ENCODE measurements at places on chromosomes 1 and 21.

- DNase-seq, result no peak
These were observed 13.8 kb downstream of the STRIP1 start for GRCh38 chr1:110048240-110048639.

DNA sequence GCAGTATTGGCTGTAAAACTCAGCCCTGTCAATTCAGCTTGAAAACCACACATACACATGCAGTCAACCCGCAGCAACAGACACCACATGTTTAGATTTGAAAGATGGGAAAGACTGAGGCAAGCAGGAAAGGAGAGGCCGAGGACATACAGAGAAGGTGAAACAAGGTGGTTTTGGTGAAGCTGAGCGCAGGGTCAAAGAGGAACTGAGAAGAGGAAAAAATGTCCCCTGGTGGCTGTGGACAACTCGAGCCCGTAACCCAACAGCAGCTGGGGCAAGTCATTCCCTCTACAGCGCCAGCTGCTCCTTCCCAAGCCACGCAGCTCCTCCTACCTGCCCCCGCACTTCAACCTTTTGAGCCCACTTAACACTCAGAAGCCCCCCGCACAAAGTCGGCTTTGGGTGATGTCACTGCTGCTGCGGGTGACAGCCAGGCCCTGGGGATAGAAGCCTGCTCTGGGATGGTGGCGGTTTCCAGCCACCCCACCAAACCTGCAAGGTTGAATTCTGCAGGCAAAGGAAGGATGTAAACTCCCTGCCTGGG, 63.0 kb downstream of the KCNN3 start:
- no peak for DNase-seq

DNA sequence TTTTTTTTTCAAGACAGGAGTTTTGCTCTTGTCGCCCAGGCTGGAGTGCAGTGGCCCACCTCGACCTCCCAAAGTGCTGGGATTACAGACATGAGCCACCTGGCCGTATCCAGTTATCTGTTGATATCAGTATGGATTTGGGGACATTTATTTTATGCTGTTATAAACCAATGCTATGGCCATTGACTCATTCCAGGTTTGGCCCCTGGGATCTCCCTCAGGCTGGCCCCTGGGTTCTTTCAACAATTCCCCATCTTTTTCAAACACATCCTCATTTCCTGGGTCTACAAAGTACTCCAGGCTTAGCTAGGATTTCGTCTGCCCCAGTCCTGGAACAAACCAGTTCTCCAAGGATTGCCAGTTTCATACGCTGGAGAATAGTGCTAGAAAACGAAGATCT, 44.1 kb downstream of the WDR4 start:
- DNase-seq, result no peak

GRCh38 chr1:93692451-93692861, 10.8 kb upstream of the BCAR3 start:
- DNase-seq, result no peak

GRCh38 chr1:233025157-233025556, 74.7 kb downstream of the NTPCR start:
- DNase-seq, result no peak

- no peak for DNase-seq
These were observed 63.9 kb downstream of the LAMC2 start for GRCh38 chr1:183249941-183250452.

GRCh38 chr1:54604051-54604450, 19.3 kb downstream of the FAM151A start:
- no peak for DNase-seq

- no peak for DNase-seq
These were observed 468.7 kb downstream of the ADGRL2 start for GRCh38 chr1:82269431-82269830.

DNA sequence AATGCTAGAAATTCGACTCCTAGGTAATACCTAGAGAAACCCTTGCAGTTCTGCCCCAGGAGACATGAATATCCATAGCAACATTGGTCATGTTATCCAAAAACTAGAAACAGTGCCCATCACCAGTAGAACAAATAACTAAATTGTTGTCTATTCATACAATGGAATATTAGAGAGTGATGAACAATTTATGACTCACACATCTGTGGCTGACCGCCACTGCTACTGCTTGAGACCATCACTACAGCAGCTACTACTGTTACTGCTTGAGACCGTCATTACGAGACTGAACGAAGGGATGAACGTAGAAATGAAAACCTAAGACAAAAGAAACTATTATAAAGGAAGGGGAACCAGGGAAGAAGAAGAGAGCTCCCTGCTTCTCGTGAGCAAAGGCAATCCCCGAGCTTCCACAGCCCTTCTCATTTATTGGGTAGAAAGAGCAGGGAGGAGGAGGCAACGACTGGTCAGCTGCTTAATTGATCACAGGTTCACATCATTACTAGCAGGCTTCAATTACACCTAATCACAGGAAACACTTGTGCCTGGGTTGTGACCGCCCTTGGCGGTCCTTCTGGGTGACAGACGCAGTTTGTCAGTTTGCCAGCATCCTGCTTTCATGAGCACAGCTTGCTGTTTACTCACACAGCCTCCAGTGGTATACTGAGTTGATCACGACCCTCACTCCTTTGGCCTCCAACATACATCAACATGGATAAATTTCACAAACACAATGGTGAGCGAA, 14.1 kb upstream of the PADI4 start:
- no peak for DNase-seq

GRCh38 chr1:183023146-183023600, at the start of gene LAMC1:
LAMC1 (plus strand) TSS chr1:183023420; CDS start chr1:183023717, 297 bp downstream.
- DNase-seq, result peak; percentile 22

- peak; percentile 78 for DNase-seq
These were observed 25.3 kb downstream of the ADAM30 start for GRCh38 chr1:119870917-119871596.

DNA sequence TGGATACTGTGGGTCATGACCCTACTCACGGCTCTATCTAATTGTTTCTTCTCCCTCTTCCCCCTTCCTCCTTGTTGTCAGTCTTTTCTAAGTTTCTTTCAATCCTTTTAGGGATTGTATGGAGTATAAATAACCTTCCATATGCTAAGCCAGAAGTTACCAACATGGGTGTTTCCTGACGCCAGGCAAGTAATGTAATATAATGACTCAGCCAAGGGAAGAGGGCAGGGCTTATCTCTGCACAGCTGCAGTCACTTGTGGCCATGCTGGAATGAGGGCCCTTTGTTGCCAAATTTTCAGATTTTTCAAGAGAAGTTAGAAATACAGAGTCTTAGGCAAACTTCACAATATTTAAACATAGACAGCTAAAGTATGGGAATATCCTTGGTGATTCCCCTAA, 194.6 kb downstream of the ST6GALNAC3 start:
- DNase-seq, result no peak

GRCh38 chr1:202012544-202013478, 2.4 kb downstream of the ELF3 start:
- DNase-seq, result no peak

GRCh38 chr1:66468722-66469121, 65.2 kb upstream of the SGIP1 start:
- DNase-seq, result no peak

- no peak for DNase-seq
These were observed 40.0 kb downstream of the GADD45A start for GRCh38 chr1:67724928-67725560.

DNA sequence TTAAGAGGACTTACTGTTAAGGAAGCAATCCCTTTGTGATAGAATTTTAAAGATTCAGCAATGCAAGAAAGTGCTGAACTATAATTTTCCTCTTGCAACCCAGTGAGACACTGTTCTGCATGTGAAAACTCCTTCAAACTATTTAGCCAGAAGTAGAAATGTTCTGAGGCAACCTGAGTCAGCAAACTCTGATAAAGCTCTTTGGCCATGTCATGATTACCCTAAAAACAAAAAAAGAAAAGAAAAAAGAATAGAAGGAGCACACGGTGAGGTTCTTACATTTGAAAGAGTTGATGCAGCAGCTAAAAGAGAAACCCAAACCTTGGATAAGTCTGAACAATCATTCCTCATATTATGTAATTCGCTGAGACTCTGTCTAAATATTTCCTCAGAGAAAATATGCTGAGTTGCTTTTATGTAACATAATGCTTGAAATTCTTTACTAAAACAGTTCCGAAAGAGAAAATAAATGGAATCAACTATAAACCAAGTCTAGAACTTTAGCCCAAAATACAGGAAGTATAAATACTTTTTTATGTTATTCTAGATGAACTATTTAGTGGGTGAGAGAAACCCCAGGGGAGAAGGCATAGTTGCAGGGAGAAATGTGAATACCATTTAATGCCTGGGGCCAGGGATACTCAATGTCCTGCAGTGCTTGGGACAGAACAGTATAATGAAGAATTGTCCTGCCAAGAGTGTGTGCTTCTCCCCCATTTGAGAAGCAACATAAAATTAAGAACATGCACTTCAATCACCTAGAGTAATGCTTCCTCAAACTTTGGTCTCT, 60.0 kb downstream of the INTS7 start:
- DNase-seq, result no peak

- DNase-seq, result no peak
These were observed 48.7 kb upstream of the PRELP start for GRCh38 chr1:203426870-203427269.

DNA sequence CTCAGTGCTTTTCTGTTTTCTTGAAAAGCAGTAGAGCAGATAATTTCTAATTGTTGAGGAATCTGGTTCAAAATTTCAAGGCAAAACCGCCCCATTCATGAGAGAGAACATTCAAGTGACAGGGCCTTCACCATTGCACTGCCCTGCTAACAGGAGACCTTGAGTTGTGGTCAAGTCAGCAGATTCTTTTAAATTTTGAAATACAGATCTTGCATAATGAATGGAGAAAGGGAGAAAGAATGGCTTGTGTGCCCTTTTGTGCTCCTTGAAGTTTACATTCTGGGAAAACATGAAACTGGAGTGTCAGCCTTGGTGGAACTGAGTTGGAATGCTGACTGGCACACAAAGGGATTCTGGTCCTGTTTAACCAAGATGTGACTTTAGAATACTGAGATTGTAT, 164.5 kb upstream of the UBE2U start:
- DNase-seq, result no peak

DNA sequence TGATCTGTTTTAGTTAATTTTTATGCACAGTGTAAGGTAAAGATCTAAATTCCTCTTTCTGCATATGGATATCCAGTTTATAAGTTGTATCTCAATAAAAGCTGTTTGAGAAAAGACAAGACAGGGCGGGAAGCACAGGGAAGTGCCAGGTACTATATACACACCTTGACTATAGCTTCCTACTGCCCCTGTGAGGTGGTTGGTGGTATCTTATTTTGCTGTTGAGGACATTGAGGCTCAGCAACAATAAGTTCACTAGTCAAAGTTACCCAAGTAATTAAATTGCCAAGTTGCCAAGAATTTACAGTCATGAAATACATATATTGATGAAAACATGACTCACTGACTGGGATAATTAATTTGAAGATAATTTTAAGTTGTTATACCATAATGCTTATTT, 109.1 kb downstream of the CD247 start:
- DNase-seq, result no peak

- DNase-seq, result no peak
These were observed 12.7 kb downstream of the FASLG start for GRCh38 chr1:172671591-172671990.

GRCh38 chr1:157050836-157051235, 5.3 kb upstream of the ARHGEF11 start:
- DNase-seq, result no peak

GRCh38 chr1:102234753-102235359, 238.1 kb upstream of the OLFM3 start:
- no peak for DNase-seq

DNA sequence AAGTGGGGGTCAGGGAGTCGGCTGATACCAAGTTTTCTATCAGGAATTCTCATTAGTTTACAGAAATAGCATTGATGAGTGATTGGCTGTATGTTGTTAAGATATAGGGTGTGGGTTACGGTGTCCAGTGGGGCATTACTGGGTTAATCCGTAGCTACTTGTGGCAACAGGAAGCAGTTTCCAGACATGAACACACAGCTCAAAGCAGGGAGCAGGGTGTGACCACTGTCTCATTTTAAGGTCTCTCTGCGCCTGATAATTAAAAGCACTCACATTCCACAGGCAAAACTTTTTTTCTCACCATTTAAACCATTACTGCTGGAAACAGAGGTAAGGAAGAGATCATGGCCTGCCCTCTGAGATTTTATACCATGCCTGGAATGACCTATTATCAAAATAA, 114.9 kb downstream of the SIK1 start:
- no peak for DNase-seq

GRCh38 chr1:233240371-233240770, 55.2 kb downstream of the PCNX2 start:
- DNase-seq, result no peak

DNA sequence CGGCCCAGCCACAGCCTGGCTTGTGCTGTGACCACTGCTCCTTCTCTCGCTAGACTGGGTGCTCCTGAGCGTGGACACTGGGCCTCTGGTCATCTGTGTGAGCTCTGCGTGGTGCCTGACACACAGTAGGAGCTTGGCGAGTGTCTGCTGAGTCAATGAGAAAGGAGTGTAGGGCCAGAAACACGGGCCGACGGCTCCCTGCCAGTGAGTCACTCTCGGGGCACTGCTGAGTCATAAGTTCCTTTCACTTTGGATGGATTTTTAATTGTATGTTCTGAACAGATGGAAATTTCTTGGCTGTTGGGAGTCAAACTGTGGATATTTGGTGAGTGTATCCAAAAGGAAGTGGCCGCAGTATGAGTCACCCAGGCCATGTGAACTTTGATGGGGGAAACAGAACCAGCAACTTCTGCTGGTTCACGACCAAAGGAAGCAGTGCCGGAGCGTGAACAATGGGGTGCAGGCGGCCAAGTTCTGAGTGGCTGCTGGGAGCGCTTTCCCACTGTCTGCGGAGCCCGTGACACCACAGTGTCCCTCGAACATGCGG, 41.0 kb upstream of the COL18A1 start:
- no peak for DNase-seq

GRCh38 chr1:227759341-227760300, 24.4 kb downstream of the SNAP47 start:
- DNase-seq, result no peak

DNA sequence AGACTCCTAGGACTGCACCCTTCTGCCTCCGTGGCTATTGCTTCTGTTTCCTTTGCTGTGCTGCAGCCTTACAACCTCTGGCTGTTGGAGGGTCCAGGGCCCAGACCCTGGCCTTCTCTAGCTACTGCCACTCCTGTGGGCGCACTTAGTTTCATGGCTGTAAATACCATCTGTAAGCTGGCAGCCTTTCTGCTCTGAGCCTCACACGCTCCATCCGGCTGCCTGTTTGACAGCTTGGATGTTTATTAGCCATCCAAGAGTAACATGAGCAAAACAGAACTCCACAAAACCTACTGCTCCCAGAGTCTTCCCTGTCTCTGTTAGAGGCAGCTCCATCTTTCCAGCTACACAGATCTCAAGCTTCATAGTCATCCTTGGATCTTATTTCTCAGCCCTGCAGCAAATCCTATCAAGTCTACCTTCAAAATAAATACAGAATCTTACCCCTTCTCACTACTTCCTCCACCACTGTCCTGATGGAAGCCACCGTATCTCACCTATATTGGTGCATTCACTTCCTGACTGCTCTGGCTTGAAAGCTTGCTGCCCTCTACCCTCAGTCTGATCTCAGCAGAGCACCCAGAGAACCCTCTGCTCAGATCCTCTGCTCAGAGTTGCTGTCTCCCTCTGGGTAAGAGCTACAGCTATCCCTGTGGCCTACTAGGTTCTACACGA, 19.1 kb downstream of the SLC25A33 start:
- DNase-seq, result no peak

GRCh38 chr21:32207406-32207716, 71.5 kb downstream of the MIS18A start:
- no peak for DNase-seq

All from KG1 (cell line).